ENCODE measurements at places on chromosomes 1 and 21. TPM values are rescaled to one million over a fixed set of nuclear protein-coding genes. Genes with fewer than 3 reads are reported as not detected.

DNA sequence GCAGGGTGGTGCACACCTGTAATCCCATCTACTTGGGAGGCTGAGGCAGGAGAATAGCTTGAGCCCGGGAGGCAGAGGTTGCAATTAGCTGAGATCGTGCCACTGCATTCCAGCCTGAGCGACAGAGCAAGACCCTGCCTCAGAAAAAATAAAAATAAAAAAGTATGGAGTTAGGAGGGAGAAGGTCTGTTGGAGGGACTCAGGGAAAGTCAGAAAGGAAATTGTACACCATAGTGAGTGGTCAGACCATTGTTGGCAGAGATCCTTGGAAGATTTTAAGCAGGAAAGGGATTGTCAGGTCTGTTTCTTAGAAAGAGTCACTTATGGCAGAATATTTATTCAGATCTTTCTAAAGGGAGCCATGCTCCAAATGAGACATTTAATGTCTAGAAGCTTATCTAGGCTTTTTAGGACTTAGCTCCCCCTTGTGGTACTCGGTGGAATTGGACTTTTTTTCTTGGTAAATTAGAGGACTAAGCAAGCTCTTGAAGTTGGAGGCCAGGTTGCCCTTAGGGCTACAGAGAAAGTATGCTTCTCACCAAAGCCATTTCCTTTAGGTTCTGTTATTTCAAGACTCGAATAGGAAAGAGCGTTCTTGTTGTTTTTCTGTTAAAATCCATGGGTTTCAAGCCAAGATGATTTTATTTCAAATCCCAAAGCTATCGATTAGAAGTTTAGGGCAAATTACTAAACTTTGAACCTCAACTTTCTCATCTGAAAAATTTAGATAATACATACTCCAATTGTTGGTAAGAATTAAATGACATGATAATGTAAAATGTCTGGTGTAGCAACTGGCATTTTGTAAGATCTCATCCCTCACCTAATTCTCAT is 16.5 kb downstream of the MIA3 start:
- no peaks in the 10 kb centered on the region for H3K4me1 ChIP-seq
- H3K27ac ChIP-seq: no peak overlapping the region
- DNase-seq: peak; percentile 63

DNA sequence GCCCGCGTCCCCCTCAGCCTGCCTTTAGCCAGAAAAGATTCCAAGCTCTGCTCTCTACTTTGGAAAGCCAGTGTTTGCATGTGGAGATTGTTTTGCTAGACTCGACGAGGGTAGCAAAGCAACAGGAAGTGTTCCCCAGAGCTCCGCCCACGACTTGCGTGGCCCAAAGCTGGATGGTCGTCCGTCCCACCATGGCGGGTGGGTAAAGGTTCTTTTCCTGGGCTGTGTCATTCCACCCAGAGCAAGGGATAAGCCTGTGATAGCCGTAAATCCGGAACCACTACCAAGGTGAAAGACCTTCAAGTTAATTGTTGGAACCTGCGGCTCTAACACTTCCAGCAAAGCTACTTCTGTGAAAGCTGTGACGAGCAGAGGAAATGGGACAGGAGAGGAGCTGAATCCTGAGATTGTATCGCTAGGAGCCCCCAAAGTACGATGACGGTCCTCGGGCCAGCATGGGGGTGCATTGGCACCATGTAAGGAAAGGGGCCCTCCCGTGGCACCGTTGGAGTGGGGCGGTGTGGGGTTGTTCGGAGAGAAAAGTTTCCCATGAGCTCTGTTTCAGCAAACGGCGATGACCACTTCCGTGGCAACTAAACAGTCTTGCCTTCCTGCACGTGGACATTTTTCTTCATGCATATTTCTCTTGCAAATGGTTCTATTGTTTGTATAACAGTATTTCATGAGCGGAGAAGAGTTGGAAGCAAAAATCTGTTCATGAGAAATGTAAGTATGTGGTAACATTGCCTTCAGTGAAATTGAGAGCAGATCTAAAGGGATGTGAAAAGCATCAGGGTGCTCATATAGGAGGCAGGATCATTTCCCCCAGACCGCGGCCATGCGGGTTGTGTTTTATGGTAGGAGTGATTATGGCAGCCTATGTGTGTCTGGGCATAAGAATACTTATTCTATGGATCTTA is 8.4 kb downstream of the MX2 start:
- H3K27me3 ChIP-seq: no peaks in the 10 kb centered on the region
- peaks cover 17% of the 10 kb centered on the region for H3K4me1 ChIP-seq
- DNase-seq: no peak
- no peaks in the 10 kb centered on the region for H3K36me3 ChIP-seq
- H3K4me3 ChIP-seq: no peak overlapping the region

- H3K36me3 ChIP-seq: no peaks in the 10 kb centered on the region
- H3K4me3 ChIP-seq: no peak overlapping the region
- H3K4me1 ChIP-seq: no peaks in the 10 kb centered on the region
- H3K27me3 ChIP-seq: no peaks in the 10 kb centered on the region
- no peak overlapping the region for H3K27ac ChIP-seq
Measured at GRCh38 chr1:84672080-84672854, 18.0 kb downstream of the SSX2IP start.

DNA sequence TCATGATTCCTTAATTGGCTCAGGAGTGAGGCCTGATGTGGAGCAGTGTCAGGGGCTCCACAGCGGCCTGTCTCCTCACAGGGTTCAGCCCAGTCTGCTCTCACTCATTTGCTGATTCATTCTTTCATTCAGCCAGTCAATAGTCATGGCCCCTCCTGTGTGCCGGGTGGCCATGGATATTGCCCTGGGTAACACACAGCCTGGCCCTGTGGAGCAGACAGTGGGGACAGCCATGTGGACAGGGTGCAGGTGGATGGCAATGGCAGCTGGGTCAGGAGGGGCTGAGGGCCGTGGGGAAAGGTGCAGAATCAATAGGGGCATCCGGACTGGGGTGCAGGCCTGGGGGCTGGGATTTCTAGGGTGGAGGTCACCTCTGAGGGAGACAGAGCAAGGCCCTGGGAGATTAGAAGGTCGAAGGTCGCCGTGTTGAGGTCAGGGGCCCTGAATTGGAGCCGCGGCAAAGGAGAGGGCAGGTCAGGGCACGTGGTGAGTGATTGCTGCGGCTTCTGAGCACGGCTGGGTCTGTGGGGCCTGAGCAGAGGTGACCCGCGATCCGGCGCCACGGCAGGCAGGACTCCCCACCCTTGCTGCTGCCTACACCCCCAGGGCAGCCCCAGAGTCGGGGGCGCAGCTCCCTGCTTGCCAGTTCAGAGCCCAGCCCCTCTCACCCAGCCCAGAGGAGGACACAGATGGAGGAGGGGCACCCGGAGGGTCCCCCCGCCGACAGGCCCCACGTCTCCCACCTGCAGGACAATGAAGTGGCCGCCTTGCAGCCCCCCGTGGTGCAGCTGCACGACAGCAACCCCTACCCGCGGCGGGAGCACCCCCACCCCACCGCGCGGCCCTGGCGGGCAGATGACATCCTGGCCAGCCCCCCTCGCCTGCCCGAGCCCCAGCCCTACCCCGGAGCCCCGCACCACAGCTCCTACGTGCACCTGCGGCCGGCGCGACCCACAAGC is 33.4 kb downstream of the SLC19A1 start:
- H3K27ac ChIP-seq: no peak overlapping the region
- DNase-seq: no peak
- H3K27me3 ChIP-seq: no peaks in the 10 kb centered on the region
- peaks cover 23% of the 10 kb centered on the region for H3K4me1 ChIP-seq
- H3K4me3 ChIP-seq: no peak overlapping the region

DNA sequence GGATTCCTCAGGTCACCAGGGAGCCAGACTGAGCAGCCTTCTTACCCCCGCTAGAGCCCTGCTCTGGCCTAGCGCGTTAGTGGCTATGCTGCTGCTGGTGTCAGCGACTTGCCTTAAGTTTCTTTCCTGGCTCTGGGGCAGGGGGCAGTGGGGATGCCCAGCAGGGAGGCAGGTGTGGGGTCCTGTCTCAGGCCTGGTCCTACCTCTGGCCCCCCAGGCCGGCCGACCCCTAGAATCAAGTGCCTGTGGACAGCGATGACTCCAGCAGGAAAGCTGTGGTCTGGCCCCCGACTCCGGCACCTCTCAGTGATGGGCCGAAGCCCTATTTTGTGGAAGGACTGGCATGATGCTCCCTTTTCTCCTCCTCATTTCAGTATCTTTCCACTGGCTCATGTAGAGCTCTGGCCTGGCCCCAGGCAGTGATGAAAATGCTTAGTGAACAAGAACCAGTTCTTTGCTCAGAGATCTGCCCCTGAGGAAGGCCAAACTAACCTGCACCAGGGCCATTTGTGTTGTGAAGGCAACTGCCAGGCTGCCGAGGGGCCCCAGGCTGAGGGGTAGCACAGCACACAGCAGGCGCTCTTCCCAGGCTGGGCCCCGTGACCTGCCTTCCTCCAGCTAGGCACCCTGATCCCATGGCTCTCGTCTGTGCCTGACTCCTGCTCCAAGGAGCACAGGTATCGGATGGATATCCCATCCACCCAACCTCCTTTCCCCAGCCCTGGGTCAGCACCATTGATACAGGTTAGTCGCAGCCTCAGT is 23.7 kb downstream of the MRPL37 start:
- H3K4me1 ChIP-seq: 0 out of 2 replicates have a peak, but pooled peaks cover 5% of the 10 kb centered on the region
- no peak overlapping the region for H3K27ac ChIP-seq
- no peak for DNase-seq
- H3K36me3 ChIP-seq: no peaks in the 10 kb centered on the region
- no peak overlapping the region for H3K4me3 ChIP-seq

DNA sequence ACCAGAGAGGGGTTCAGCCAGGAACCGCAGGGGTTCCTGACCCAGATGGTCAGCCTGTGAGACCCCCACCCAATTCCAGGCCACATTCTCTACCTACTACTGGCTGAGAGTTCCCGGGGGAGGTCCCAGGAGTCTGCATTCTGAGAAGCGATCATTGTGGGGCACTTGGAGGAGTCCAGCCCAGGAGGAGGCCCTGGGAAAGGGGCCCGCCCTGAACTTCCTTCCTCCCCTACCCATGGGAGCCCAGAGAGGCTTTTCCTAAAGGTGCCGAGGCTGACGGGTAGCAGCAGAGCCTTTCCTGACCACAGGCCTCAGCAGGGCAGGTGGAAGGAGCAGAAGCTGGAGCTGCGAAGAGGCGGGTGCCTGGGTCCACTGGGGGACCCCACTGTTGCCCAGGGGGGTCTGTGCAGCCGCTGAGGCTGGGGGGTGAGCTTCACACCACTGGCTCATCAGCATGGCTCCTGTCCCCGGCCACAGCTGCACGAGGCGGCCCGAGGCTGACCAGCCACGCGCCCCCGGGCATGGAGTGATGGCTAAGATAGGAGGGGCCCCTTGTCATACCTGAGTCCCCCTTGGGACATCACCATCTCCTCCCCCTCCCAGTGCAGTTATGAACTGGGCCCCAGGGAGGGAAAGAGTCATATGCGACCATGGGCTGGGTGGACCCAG is 127.7 kb downstream of the PRDM16 start:
- H3K27ac ChIP-seq: no peak overlapping the region
- DNase-seq: no peak
- no peaks in the 10 kb centered on the region for H3K4me1 ChIP-seq
- peaks cover 97% of the 10 kb centered on the region for H3K27me3 ChIP-seq

- no peaks in the 10 kb centered on the region for H3K27me3 ChIP-seq
- no peak overlapping the region for H3K4me3 ChIP-seq
- no peak for DNase-seq
- no peaks in the 10 kb centered on the region for H3K36me3 ChIP-seq
- H3K27ac ChIP-seq: no peak overlapping the region
- H3K4me1 ChIP-seq: peaks cover 17% of the 10 kb centered on the region
Measured at GRCh38 chr1:212232090-212232489, 53.1 kb upstream of the PPP2R5A start.

DNA sequence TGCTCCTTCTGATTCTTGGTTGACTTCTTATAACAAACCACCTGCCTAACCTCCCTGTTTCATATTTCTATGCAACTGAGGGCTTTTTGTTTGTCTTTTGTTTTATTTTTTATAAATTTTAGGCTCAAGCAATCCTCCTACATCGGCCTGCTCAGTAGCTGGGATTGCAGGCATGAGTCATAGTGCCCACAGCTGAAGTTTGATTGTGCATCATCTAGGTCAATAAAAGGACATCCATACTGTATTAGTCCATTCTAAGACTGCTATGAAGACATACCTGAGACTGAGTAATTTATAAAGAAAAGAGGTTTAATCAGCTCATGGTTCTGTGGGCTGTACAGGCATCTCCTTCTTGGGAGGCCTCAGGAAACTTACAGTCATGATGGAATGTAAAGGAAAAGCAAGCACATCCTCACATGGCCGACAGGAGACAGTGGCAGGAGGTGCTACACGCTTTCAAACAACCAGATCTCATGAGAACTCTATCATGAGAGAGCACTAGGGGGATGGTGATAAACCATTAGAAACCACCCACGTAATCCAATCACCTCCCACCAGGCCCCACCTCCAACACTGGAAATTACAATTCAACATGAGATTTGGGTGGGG is 285.0 kb downstream of the SIPA1L2 start:
- H3K4me1 ChIP-seq: no peaks in the 10 kb centered on the region
- H3K27ac ChIP-seq: no peak overlapping the region
- H3K4me3 ChIP-seq: no peak overlapping the region
- H3K27me3 ChIP-seq: peaks cover 21% of the 10 kb centered on the region
- H3K36me3 ChIP-seq: no peaks in the 10 kb centered on the region

GRCh38 chr1:114976891-114977290 is 52.7 kb upstream of the TSHB start:
- H3K4me1 ChIP-seq: no peaks in the 10 kb centered on the region
- H3K36me3 ChIP-seq: no peaks in the 10 kb centered on the region
- H3K4me3 ChIP-seq: no peak overlapping the region
- DNase-seq: no peak

GRCh38 chr1:56578138-56578962 is 1.0 kb downstream of the PLPP3 start:
- H3K4me3 ChIP-seq: peak overlapping the region; percentile 87
- peak overlapping the region; percentile 57 for H3K27ac ChIP-seq
- peaks cover 45% of the 10 kb centered on the region for H3K4me1 ChIP-seq
- no peaks in the 10 kb centered on the region for H3K27me3 ChIP-seq

GRCh38 chr1:246966502-246966901 is 34.8 kb upstream of the AHCTF1 start:
- no peaks in the 10 kb centered on the region for H3K4me1 ChIP-seq
- H3K27ac ChIP-seq: no peak overlapping the region
- no peak for DNase-seq
- H3K4me3 ChIP-seq: no peak overlapping the region

Gene ICOSLG
- 2.9 TPM for total RNA-seq

Gene LYPD8
- 1.4 TPM for total RNA-seq

Gene SAMD13
- 2.5 TPM for total RNA-seq

Gene LACTBL1
- 0.28 TPM for total RNA-seq

Gene COL8A2
- total RNA-seq: 0.20 TPM

Gene SLC45A1
- not detected for total RNA-seq

All from PC-9 (cell line).